Glomerular endothelial cell (primary cell): ENCODE measurements at places on chromosomes 6 and 20. TPM values are rescaled to one million over a fixed set of nuclear protein-coding genes. Genes with fewer than 3 reads are reported as not detected.

TEAD3 gene
- total RNA-seq = 1.8 and 4.8 TPM in 2 replicates

DUSP15 gene
- total RNA-seq = 0.48 and 0.64 TPM in 2 replicates

DEF6 gene
- total RNA-seq = 2.1 and 3.4 TPM in 2 replicates

GCNT2 gene
- total RNA-seq = 12.4 and 16.6 TPM in 2 replicates

OLIG3 gene
- total RNA-seq = not detected in 2 replicates

RNF144B gene
- total RNA-seq = 30.3 and 33.4 TPM in 2 replicates
